Left hindlimb (tissue), 1 donor: ENCODE measurements at places on chromosomes 2 and 18.

DNA sequence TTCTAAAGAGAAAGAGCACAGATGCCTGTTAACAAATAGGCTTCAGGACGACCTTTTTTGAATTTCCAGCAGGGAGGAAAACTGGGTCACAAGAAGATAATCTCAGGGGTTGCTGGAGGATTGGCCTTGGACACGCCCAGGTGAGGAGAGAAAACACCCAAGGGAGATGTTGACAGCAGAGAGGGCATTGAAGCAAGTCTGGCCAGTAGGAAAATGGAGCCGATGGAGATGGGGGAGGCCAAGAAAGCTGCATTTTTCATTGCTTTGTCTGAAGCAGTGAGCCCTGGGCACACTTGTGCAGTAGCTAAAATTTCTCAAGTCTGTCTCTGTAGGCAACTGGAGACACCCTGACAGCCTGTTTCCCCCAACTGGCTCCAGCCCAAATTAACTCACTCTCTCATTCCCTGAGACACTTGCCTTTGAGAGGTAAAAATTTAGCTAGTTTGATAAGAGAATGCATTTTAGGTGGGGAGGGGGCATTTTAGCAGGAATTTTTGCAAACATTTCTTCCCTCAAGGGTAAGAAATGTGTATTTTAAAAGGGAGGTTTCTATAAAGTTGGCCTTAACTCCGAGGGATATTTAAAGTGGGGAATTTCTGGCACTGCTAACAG, 165.5 kb downstream of the TGIF1 start:
- no peak for DNase-seq

DNA sequence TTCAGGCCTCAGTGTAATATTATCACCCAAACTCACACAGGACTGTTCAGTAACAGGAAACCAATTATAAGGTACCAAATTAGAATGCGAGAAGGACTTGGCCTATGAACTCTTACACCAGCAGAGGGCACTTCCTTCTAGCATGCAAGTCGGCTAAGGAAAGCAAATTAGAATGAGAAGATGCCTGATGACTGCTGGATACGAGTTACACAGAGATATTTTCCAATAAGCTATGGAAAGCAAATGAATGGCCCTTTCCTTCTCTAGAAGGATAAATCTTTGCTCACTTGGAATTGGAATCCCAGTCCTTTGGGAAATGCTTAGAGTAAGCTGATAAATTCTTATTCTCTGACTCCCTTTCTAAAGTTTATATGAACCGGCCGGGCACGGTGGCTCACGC, 109.8 kb downstream of the AP1S3 start:
- DNase-seq: no peak

- DNase-seq: no peak
Observed at GRCh38 chr2:222884805-222885424, 24.1 kb downstream of the ACSL3 start.

DNA sequence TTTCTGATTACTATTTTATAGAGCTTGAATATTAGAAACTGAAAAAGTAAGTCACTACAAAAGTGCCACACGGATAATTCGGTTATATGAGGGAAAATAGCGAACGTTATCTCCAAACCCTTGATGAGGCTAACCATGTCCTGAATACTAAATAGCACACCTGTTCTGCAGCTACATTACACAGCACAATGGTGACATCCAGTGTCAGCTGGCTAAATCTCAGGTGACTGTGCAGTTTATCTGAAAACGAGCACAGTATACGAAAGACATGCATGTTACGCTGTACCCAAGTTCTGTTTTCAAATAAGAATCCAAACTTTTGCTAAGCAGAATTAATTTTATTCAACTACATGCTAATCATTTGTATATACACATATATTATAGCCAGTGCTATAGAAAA, 9.0 kb downstream of the CCDC68 start:
- no peak for DNase-seq

DNA sequence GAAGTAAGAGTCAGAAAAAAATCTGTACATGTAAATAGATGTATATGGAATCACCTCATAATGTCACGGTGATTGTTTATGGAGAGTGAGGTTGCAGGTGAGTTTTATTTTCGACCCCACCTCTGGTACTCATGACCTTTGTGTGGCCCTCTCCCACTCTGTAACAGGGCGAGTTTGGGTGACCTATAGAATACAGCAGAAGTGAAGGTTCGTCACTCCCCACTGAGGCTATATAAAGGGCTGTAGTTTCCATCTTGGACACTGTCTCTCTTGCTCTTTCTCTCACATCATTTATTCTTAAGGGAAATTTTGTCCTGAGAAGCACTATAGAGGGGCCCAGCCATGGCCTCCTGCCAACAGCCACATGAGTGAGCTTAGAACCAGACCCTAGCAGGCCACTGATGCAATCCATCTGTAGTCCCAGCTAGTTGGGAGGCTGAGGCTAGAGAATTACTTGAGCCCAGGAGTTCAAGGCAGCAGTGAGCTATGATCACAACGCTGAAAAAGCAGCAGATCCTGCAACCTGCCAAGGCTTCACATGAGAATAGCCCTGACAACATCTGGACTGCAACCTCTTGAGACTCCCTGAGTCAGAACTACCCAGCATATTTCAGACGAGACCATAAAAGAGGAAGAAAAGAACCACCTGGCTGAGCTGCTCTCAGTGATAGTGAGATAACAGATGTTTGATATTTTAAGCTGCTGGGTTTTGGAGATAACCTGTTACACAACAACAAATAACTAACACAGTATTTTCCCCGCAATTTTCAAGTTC, 74.3 kb upstream of the SLC1A4 start:
- DNase-seq: no peak

DNA sequence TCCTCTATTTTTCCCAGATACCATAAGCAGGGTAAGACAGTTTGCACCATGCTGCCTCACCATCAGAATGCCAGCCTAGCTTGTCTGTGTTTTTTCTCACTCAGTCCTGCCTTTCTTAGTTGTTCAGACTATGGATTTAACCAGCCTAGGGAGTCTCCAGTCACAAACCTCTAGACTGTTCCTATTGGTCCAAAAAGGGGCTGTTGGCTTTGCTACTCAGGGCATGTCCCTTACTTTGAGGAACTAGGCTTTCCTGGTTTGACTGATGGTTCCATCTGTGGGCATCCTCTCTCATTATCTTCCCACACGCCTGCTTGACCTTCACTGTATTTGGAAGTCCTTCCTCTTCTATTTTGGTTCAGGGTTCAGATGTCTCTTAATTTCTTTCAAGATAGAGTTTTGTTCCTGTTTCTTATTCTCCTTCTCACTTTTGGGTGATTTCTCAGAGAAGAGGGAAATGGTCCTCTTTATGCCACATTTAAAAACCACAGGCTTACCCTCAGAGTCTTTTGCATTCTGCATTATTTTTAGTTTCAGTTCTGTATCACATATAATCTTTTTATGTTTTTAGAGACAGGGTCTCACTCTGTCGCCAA, 31.3 kb upstream of the TMEM131 start:
- DNase-seq: no peak

DNA sequence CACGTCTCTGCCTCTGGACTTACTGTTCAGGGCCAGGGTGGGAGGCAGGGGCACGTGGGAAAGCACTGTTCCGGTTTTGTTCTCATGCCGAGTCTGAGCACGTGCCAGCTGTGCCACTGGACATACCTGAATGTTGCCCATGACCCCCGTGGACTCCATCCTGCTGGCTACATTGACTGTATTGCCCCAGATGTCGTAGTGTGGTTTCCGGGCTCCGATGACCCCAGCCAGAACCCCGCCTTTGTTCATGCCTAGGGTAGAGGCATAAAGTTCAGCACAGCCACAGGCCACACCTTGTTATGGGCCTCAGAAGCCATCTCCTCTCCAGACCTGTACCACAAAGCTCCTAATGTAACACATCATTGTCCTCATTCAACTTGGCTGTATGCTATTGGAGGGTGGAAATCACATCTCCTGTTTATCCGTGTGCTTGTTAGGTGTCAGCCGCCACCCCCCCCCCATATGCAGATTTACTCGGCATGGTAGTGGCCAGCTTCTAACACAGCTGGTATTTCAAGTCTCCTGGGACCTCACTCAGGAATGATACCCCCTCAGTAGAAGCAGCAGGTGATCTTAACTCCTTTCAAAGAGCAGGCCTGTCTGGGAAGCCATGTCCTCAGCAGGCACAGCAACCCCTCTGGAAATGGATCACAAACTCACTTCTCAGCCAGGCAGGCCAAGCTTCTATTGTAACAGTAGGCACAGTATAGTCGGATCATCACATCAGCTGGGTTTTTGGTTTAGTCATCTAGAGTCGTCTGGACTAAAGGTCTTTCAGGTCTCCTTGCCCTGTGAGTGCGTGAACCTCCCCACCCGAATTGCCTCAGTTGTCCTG, 27.6 kb downstream of the CENPO start:
- DNase-seq: no peak

DNA sequence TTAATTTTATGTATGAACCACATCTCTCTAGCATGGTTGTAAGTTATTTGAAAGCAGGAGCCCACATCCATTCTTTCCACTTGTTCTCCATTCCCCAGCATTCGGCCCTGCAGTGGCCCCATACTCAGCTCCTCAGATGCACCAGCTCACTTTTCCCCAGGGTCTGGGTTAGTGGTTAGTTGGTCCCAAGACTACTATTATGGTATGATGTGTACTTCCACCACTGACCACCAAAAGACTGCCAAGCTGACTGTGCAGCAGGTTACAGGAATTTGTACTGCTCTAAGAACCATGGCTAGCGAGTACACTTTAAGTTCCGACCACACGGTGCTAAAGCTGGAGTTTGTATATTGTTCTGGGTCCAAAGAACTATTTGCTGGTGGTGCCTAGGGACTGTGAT, 413.6 kb upstream of the TCF4 start:
- DNase-seq: no peak

DNA sequence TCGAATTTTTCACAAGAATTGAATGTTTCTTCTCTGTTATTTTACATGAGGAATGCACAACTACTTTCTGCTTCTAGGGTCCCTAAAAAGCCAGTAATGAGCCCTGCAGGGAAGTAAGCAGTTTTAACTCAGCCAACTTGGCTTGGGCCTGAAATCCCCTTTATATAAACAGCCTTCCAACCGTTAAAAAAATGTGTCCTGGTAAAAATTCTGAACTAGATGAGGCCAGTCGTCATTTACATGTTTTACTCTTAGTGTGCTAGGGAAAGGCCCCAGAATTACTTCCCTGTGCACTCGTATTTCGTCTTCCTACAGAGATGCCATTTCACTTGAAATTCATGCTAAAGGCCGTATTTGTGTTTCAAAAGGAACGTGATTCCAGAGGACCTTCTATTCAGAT, 42.4 kb upstream of the RPE start:
- DNase-seq: no peak

DNA sequence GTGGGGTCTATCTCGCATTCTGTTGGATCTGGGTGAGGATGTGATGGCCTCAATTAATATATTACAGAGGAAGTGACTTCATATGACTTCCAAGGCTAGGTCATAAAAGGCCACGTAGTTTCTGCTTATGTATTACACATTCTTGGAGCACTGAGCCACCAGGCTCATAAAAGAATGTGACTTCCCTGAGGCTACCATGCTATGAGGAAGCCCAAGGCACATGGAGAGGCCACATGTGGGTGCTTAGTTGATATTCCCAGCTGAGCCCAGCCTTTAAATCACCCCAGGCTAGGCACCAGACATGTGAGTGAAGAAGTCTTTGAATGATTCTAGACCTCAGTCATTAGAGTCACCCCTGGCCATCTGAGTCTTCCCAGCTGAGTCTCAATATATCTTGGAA, 13.3 kb upstream of the REEP1 start:
- DNase-seq: no peak

DNA sequence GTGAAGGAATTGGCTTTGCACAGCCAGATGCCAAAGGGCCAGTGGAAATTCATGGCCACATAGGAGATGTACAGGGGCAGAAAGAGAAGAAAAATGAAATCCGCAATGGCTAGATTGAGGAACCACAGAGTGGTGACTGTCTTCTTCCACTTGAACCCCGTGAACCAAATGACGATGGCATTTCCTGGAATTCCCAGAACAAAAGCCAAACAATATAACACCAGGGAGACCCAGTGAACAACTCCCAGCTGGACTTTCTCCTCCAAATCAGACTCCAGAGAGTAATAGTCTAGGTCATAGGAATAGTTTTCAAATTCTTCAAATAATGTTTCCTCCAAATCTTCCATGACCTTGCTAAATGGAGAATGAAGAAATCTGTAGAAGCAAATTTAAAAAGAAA, 17.2 kb downstream of the EEF1B2 start:
- DNase-seq: no peak

DNA sequence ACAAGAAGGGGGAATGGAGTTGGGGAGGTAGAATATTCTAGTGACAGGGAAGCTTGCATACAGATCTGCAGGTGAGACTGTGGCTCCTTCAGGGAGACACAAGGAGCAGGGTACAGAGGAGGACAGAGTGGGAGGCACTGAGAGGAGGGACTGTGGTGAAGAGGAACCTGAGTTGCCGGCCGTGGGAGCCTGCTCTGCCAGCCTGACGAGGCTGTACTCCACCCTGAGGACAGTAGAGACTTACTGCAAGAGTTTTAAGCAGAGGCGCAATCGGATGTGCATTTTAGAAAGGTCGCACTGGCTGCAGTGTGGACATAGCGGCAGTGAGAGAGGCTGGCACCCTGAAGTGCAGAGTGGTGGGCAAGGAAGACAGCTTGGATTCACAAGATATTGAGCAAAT, 185.8 kb downstream of the GFPT1 start:
- DNase-seq: no peak
